Uterine smooth muscle cell (primary cell): ENCODE measurements at places on chromosomes 6 and 20. TPM values are rescaled to one million over a fixed set of nuclear protein-coding genes. Genes with fewer than 3 reads are reported as not detected.

Gene RIPK1
- 23.2 and 27.3 TPM in 2 replicates for total RNA-seq

Gene TFAP2A
- total RNA-seq = not detected in 2 replicates

Gene SAMD5
- 0.44 and 1.00 TPM in 2 replicates for total RNA-seq

Gene COL10A1
- 0.37 and 2.5 TPM in 2 replicates for total RNA-seq

Gene ADTRP
- total RNA-seq = 6.4 and 6.9 TPM in 2 replicates

Gene EDEM2
- total RNA-seq = 27.2 and 56.7 TPM in 2 replicates

Gene C6orf15
- not detected in 2 replicates for total RNA-seq

Gene RTF2
- total RNA-seq = 76.5 and 95.3 TPM in 2 replicates

Gene MCCD1
- total RNA-seq = not detected in 2 replicates

Gene ANGPT4
- total RNA-seq = not detected in 2 replicates

Gene PACRG
- 0.25 and 0.33 TPM in 2 replicates for total RNA-seq

Gene CAGE1
- total RNA-seq = under 0.01 and 0.11 TPM in 2 replicates

Gene HLA-DQB1
- total RNA-seq = not detected in 2 replicates

Gene MLIP
- not detected in 2 replicates for total RNA-seq

Gene GSS
- 75.7 and 104 TPM in 2 replicates for total RNA-seq

Gene SLC17A9
- total RNA-seq = 16.0 and 16.6 TPM in 2 replicates

Gene RAB44
- under 0.01 TPM in 1 of 2 replicates, not detected in the other for total RNA-seq

Gene TRIM15
- total RNA-seq = not detected in 2 replicates

Gene FLRT3
- 3.8 and 5.6 TPM in 2 replicates for total RNA-seq

Gene PRL
- not detected in 2 replicates for total RNA-seq
